ENCODE measurements at places on chromosomes 11 and 22.

GRCh38 chr11:58578136-58578634 lies 678 bp upstream of the ZFP91 start:
- peak; percentile 94 for DNase-seq

DNA sequence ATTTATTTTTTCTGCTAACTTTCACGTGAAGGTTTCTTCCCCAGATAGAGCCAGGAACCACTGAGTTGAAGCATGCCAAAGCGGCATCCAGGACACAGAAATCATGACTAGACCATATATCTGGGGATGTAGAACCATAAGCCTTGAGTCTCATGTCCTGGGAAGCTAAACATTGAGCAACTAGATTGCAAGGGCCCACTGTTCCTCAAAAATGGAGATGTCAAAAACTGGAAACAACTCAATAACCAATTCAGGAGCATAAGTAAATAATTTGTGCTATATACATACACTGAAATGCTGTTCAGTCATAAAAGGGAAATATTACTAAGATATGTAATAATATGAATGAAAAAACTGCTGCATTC lies 29.0 kb upstream of the CARD16 start:
- DNase-seq = no peak

GRCh38 chr11:104650234-104650633 lies 248.0 kb downstream of the CASP12 start:
- DNase-seq = peak; percentile 54

DNA sequence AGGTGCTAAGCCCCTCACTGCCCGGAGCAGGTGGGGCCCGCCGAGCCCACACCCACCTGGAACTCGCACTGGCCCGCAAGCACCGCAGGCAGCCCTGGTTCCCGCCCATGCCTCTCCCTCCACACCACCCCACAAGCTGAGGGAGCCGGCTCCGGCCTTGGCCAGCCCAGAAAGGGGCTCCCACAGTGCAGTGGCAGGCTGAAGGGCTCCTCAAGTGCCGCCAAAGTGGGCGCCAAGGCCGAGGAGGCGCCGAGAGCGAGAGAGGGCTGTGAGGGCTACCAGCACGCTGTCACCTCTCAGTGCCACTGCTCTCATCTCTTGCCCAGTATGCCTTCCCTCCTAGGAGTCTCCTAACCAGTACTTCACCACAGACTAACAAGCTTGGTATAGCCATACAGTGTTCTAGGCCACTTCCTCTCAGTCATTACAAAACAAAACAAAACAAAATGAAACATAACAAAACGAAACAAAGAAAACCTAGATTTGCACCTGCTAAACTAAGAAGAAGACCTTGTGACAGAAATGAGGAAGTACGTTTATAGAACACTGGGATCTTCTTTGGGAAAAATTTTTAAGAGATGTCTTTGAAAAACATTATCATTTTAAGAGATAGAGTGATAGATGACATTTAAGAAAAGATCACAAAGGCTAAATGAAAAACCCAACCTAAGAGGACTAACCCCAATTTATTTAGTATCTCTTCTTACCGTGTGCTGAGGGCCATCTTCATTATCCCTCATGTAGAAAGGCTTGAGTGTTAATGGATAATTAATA lies 47.7 kb upstream of the GAB2 start:
- DNase-seq = peak; percentile 48

DNA sequence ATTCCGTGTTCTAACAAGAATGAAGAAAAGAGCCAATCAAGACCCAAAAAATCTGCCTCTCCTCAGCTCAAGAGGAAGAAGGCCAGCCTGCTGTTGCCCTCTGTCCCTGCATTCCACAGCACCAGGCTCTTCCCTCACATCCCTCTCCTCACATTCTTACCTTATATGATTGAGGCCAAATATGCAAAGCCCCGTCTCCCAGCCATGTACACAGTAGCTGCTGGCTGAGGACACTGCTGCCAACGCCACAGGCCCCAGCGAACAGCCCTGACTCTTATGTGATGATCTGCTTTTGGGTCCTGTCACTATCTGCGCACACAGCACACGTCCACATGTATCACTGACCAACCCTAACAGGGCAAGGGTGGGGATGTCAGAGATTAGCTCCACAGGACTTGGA lies 60.2 kb downstream of the MICAL3 start:
- DNase-seq = no peak

DNA sequence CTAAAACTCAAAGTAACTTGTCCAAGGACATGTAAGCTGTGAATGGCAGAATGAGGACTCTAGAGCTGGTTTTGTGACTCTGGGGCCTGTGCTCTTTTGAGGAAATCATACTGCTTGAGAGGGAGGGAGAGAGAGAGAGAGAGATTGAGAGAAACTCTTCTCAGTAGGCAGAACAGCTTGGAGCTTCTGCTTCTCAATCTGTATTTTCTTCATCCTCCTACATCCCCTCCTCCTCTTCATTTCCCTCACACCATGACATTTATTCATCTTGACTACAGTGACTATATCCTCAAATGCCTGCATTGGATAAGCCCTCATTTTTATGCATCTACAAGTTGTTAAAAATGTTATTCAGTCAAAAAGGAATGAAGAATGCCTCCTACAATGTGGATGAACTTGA lies 23.7 kb upstream of the OR10D3 start:
- no peak for DNase-seq

DNA sequence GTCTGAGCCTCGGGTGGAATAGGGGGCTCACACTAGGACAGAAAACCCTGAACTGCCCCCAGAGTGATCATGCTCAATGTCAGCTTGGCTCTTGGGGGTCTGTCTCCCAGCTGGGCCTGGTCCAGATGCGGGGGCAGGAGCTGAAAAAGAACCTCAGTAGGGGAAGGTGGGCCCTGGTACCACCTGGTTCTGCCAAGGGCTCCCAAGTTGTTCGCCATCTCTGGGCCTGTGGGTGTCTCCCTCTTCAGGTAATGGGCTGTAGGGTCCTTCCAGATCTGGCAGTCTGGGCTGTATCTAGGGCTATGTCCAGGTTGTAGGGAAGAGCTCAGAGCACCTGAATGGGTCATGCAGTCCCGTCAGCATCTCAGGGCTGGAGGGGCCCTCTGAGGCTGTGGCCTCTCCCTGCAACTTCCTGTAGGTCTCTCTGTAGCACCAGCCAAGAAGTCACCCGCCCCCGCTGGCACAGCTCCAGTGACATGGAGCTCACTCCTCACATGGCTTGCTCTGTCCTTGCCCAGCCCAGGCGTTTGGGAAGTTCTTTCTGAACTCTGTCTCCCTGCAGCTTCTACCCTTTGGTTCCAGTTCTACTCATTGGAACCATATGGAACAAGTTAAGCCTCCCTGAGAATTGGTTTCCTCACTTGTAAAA lies 33.0 kb upstream of the SOX10 start:
- peak; percentile 17 for DNase-seq

DNA sequence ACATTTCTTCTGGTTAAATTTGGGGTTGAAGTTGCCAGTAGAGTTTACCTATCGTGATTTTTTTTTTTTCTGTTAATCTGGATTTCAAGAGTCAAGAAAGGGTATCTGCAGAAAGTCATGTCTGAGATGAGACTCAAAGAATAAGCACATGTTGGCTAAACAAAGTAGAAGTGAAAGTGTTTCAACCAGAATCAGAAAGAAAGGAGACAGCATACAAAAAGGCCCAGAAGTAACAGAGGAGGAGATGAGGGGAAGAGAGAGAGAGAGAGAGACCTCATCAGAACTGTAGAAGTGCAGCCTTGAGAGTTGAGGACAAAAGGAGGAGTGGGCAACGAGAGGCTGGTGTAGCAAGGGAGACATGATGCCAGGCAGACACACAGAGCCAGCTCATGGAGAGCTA lies 54.9 kb downstream of the SVIP start:
- DNase-seq = no peak

DNA sequence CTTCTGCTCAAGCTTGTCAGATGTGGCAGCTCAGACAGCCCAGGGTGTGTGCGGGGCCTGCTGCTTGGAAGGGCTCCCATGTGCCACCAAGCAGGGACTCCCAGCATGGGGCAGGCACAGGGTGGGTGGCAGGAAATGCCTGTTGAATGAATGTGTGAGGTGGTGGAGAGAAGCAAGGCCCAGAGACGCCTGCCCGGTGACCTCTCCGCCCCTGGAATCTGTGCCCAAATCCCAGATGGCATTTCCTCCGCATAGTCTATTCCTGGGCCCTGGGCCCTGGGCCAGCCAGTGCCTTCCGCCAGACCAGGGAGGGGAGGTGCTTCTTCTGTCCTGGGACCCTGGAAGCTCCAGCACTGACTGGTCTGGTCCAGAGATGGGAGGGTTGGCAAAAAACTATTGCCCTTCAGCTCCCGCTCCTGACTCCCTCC lies 3.7 kb downstream of the CST6 start:
- no peak for DNase-seq

- no peak for DNase-seq
These were observed 29.9 kb upstream of the SLC5A1 start for GRCh38 chr22:32013200-32013599.

GRCh38 chr11:71444811-71445210 lies 3.4 kb downstream of the DHCR7 start:
- no peak for DNase-seq

DNA sequence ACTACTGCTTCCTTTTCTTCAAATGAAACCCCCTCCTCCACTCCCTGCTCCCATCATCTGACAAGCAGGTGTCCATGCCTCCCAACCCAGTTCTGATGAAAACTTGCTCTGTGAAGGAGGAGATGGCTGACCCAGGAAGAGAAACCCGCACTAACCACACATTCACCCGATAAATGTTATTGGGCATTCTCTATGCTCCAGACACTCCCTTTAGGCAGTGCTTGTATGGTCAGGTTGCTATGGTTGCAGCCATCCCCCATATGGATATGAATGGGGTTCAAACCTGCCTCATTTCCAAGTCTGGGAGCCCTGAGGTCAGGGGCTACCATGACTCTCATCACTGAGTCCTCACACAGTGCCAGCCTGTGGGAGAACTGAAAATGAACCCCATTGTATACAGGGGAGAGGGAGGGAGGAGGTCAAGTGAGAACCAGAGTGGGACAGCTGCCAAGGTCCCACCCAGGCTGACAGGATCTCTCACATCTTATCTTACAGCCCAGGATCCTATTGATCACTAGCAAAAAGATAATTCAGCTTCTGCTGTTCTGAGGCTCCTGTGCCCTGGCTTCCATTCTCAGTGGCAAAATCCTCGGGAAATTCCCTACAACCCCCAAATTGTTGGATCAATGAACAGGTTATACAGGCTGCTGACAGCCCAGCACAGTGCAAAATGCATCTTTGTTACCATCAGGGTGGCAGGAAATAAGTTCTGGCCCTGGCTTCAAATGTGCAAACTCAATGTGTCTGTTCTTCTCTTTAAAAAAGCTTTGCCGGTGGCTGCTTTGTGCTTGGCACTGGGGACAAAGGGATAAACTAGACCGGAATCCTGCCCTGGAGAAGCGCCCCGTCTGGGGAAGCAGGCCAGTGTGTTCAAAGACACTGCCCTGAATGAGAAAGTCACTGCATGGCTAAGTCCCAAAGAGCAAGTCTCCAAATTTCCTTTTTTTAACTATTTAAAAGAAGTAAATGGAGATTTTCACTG lies 22.7 kb upstream of the ACER3 start:
- DNase-seq = no peak
